Stimulated activated CD8-positive, alpha-beta memory T cell treated with anti-CD3 and anti-CD28 coated beads, Interleukin-4, amount 100 ng/mL, for 1 hour (primary cell): ENCODE measurements at places on chromosomes 5 and 9.

- peak; percentile 34 for DNase-seq
Measured at GRCh38 chr9:5438301-5439162, 807 bp upstream of the PLGRKT start.

- no peak for DNase-seq
Measured at GRCh38 chr5:39299962-39300361, 64.3 kb downstream of the C9 start.

DNA sequence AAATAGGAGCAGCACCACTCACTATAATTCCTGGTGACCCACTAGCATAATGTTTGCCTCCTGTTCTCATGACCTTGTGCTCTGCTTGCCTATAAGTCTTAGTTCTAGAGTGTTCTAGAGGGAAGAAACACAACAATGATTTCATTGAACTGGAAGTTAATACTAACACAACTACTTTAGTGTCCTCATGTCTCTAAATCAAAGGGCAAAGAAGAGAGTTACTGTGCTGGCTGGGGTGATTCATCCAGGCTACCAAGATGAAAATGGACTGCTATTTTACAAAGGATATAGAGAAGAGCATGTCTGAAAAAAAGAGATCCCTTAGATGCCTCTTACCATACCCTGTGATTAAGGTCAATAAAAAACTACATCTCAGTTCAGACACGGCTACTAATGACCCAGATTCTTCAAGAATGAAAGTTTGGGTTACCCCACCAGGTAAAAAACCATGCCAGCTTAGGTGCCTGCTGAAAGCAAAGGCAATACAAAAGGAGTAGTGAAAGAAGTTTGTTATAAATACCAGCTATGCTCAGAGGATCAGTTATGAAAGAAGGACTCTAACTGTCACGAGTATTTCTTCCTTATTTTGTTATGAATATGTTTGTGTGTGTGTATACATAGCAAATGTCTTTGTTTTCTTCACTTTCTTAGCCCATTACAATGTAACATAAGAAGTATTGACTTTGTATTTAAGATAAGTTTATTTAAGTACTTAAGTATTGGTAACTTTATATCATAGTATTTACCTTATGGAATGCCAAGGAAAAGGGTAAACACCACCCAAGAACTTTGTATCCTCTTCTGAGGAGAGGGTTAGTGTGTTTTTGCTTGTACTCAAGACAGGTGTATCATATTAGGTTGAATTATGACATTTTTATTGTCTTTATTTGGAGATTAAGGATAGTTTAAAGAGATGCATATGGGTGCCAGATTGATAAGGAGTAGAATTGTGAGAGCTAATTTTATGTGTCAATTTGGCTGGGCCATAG, 314.1 kb upstream of the PTGER4 start:
- DNase-seq = no peak

DNA sequence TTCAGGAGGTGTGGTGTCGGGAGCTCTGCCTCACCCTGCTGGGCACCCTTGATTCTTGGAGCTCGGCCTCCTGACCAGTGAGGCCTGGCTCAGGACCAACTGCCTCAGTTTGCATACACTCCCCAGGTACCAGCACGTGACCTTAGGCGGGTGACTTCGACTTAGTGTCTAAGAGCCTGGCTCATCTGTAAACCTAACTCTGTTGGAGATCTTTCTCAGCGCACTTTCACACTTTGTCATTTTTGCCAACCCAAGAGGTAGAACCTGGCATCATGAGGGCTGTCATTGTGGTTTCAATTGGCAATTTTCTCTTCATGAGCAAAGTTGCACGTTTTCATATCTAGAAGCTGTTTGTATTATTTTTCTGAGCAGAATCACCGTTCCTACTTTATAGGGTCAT, 13.4 kb upstream of the WNK2 start:
- DNase-seq = no peak

DNA sequence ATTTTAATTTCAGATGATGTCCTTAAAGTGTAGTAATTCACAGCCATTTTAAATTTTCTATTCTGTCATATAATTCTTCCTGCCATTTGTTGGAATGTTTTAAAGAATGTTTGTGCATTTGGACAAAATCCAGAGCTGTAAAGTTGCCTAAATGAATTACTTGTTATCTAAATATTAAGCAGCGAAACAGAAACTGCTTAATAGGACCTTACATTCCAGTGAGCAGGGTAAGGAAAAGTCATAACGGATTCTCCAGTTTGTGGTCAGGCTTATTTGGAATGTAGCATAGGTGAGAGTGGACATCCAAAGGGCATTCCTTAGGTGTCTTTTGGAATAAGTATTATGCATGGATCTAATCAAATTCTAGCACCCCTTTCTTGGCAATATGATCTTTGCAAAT, 410.4 kb upstream of the PTPRD start:
- DNase-seq = no peak

DNA sequence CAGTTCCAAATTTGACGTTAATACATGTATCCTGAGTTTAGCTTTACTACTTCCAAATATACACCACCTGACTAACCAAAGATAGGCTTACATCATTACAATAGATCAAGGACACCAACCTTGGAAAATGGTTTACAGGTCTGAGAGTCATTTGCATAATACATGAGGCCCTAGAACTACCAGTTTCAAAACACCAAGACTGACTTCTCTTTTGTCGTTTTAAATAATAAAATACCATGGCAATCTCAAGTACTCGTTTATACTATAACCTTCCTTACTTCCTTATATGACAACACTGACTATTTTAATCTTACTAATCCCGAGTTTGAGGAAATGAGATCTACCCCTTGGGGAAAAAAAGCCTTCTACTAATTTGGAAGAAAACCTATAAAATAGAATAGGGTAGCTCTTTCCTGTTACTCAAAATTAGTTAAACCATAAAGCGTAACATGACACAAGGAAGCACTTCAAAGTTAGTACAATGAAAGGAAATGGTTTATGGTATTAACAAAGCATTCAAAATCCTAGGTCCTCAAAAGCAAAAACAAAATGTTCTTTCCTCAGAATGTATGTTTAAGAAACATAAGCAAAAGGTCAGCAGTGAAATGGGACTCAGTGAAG, 42.1 kb downstream of the UBQLN1 start:
- DNase-seq = no peak

DNA sequence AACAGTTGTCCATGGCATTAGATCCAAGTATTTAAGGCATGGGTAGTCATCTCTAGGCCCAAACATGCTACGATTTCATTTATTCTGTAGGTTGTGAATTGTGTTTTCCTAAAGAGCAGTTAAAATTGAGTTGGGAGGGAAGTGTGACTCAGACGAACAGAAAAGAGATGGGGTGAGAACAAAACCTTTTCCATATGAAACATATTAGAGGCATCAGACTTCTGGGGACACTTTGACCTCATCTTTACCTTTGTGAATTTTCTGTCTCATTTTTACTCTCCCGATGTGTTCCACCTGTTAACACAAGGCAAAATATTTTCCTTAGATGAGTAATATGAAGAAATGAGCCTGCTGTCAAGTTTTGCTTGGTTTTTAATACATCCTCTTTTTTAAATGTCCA, 181.3 kb downstream of the ESM1 start:
- DNase-seq = no peak

- DNase-seq = no peak
Measured at GRCh38 chr9:21580636-21581378, 98.7 kb upstream of the IFNE start.

DNA sequence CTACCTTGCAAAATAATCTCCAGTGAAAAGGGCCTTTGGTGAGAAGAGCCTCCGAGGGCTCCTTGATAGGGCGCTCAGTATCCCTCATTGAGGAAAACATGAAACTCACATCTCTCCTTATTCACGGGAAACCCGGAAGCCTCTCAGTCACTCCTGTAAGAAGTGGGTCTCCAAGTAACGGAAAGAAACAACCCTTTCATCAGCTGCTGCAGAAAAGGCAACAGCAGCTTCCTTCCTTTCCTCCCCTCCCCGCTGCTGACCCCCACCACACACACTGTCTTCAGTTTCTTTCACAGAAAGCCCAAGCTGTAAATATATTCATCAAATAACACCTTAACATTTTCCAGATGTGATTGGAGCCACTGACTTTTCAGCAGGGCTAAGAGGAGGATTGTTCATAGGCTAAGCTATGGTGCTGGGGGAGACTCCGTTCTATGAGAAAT, 81.4 kb downstream of the C9orf152 start:
- no peak for DNase-seq

DNA sequence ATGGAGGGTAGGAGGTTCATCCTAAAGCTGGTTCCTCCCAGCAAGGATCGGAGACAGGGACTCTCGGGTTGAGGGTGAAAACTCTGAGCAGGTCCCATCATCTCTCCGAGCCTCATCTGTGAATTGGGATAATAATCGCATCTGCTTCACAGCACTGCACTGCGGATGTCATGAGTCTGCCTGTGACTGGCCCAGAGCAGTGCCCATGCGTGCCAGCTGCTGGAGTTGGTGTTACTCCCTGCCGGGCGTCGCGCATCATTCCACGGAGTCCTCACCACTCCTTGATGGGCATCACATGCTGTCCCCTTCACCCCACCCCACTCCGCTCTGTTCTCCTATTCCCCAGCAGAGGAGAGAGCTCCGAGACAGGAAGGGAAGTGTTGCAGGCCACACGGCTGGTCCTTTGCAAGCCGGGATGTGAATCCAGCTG, 35.1 kb upstream of the ORM1 start:
- DNase-seq = no peak

- DNase-seq = no peak
Measured at GRCh38 chr5:65072850-65073249, 304.1 kb downstream of the CWC27 start.

GRCh38 chr5:96660971-96661854, 963 bp upstream of the CAST start:
- DNase-seq = peak; percentile 10

DNA sequence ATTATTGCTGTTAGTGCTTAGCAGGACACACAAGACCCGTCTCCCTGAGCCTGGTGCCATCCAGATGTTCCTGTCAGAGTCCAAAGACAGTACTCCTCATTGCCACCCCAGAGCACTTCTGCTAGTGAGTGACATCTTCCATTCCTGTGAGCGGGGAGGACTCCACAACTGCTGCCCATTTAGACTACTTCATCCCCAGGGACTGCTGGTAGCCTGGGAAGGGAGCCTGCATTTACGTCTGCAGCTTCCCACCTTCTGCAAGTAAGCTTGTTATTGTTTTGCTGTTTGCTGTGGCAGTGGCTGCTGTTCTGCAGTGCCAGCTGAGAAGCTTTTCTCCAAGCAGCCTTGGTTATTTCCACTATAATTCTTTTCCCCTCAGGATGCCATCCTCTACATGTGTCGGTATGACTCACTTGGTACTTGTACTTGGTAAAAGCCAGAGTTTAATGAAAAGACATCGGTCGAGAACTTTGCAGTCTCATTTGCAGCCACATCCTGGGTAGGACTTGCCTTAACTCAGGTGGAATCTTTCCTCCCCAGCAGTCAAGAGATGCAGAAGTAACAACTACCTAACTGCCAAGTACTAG, 10.6 kb upstream of the MAP1B start:
- no peak for DNase-seq

DNA sequence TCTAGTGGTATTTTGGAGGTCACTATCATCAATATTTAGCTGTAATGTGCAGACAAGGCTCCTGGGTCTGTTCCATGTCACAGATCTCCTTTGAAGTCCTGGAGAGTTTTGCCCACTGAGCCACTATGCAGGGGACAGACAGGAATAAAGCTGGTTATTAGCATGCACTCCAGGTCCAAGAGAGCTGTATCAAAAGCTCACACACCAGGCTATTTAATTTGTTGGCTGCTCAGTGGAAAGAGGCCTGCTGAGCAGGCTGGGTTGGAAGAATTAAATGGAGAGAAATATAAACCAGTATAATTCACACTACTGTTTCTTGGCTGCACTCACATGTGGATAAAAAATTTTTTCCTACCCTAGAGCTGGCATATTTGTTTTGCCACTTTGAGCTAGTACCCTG, 113.8 kb upstream of the TAF11L2 start:
- DNase-seq = no peak

DNA sequence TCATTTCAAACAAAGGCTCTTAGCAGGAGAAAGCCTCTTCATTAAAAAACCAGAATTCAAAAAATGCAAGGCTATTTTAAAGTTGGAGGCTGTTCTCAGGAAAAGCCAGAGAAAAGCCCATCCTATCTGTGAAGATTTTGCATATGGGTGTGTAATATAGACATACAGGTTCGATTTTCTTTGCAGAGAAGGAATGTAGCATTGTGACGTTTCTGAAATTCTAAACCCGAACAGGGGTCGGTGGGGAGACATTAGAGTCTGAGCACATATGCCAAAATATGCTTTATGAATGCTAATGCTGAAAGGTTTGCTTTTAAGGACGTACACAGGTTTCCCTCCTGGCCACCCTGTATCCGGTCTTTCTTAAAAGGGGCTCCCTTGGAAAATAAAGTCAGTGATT, 363.1 kb upstream of the PAPPA start:
- no peak for DNase-seq
